ENCODE measurements at places on chromosomes 4 and X.

GRCh38 chr4:123352240-123352945 is 44.2 kb upstream of the SPRY1 start:
- DNase-seq, result no peak

DNA sequence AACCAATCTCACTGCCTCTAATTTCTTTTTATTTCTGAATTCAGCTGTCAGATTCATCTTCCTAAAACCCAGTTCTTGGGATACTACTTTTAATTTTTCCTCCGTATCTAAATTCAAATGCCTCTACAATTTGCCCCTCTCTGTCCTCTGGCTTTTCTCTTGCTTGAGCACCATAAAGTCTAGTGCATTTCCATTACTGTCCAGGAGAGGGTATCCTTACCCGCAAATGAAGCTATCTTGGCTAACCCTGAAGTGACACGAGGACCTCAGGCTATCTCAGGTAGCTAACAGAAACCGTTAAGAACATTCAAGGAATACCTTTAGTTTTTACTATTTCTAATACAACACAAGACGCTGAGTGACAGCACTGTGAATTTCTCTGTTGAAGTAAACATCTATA is 49.4 kb upstream of the PRR32 start:
- DNase-seq, result no peak

DNA sequence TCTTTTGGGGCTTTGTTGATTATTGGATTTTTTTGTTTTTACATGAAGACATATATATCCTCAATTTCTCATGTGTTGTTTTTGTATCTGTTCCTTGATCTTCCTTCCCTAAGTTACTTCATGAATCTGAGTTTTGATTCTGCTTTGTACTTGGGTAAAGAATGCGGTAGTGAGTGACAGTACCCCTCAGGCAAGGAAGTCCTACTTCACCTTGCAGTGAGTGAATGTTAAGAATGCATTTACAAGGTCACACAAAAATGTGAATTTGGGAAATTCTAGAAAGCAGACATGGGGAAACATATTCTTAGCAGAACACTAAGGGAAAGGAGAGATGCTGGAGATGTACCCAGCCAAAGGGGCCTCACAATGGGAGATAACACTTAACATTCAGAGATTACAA is 373.1 kb upstream of the LCORL start:
- DNase-seq, result no peak

DNA sequence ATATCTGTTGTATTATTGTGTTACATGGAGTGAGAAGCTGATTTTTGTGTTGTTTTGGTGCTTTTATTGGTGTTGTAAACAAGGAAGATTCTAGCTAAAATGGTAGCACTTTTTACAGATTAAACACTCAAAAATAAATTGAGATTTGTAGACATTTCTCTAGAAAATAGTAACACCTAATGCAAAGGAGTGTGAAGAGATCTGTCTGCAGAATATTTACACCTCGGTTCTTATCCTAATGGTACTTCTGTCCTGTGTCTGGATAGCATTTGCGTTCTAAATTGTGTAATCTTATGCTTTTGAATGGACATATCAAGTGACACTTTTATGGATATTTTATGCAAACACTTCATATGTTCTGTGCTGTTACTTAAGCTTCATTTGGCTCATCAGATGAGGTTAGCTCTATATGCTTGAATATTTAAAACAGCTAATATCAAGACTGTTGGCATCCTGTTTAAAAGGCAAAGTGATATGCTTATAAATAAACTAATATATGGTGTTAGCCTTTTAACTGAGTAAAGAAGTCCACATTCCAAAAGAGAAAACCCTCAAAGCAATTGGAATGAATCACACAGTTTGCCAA is 6.0 kb downstream of the PCDH7 start:
- DNase-seq, result no peak

GRCh38 chr4:30860978-30861377 is 140.8 kb downstream of the PCDH7 start:
- DNase-seq, result no peak

Data from muscle of arm (tissue), 14 donors.